ENCODE measurements at places on chromosomes 16 and 17.

GRCh38 chr17:8896087-8896486 is 28.6 kb upstream of the PIK3R6 start:
- no peak for DNase-seq

DNA sequence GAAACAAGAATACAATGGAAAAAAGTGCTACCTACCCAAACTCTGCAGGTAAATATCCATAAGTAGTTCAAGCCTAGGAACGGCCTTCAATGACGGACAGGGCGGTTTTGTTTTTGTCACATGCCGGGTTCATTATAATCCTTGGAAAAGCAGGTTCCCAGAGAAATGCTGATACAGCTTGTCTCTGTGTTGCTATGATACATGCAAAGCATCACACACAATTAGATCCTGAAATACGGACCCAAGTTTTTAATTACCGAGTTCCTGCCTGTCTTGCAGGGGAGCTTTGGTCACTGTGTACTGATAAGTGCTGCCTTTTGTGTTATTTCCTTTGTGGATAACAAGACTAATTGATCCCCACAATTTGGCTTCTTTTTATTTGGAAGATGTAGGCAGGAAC is 217.4 kb downstream of the HAPSTR1 start:
- DNase-seq, result no peak

DNA sequence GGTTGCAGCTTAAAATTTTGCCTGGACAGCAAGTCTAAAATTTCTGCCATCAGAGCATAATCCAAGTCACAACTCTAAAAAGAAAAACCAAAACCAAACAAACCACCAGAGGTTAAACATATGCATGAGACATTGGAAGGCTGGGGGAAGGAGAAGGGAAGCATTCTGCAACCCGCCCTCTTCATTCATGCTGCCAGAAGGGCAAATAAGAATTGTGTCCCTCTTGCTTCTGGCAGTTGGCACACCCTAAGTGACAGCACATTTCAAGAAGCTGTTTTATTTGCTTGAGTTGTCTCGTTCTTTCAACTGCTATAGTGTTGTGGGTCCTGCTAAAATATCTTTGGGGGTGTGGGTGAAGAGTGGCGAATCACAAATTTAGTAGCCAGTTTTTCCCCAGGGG is 99.6 kb downstream of the SKAP1 start:
- no peak for DNase-seq

GRCh38 chr17:48643697-48644012 is 17.5 kb upstream of the HOXB9 start:
- no peak for DNase-seq
